ENCODE measurements at places on chromosomes 4 and X. TPM values are rescaled to one million over a fixed set of nuclear protein-coding genes. Genes with fewer than 3 reads are reported as not detected.

Gene RAB39B
- 2.6 TPM for total RNA-seq

Gene TIGD4
- 0.19 TPM for total RNA-seq

Gene CACNA1F
- total RNA-seq: not detected

Gene TCP11X2
- not detected for total RNA-seq

Gene CSN1S1
- total RNA-seq: not detected

Gene SPON2
- 149 TPM for total RNA-seq

Gene MAGEB2
- total RNA-seq: not detected

Gene ATP8A1
- total RNA-seq: 2.4 TPM

Gene AGA
- total RNA-seq: 28.3 TPM

Gene FGA
- not detected for total RNA-seq
